ENCODE measurements at places on chromosomes 6 and 20.

GRCh38 chr6:87180105-87180728, 24.9 kb downstream of the ZNF292 start:
- no peak for DNase-seq

DNA sequence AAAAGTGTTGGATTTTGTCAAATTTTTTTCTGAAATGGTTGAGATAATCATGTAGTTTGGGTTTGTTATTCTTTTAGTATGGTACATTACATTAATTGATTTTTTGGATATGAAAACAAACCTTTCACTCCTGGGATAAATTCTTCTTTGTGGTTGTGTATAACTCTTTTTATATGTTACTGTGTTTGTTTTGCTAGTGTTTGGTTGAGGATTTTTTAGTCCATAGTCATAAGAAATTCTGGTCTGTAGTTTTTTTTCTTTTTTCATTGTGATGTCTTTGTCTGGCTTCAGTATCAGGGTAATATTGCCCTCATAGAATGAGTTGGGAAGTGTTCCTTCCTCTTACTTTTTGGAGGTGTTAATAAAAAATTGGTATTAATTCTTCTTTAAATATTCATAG, 122.2 kb upstream of the ATXN1 start:
- no peak for DNase-seq

DNA sequence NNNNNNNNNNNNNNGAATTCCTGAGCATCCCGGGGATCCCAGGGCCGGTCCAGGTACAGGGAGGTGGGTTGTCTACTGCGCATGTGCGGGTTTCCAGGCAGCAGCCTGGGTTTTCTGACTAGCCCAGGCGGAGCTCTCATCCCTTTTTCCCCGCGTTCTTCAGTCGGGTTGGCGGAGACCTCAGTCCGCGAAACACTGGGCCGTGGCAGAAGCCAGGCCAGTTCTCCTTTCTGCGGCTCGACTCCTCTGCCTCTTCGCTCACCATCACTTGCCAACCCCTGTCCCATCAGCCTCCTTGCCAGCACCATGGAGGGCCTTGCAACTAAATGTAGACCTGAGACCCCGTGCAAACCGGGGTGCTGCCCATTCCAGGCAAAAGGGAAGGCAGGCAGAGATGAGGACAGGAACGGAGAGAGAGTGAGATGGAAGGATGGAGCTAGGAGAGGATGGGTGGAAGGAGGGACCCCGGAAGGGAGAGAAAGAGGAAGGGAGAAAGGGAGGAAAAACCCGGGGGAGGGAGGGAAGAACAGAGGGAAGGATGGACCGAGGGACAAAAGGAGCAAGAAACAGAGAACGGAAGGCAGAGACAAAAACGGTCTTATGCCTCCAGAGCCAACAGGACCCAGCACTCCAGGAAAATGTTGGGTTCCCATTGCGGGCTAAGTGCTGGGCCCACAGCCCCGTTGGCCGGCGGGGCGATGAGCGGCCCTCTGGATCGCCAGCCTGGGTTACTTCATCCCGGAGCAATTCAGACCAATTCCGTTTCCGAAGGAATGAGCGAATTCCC, 445.4 kb upstream of the DEFB115 start:
- DNase-seq, result no peak

- DNase-seq, result peak; percentile 21
These were observed 27.7 kb downstream of the TFEB start for GRCh38 chr6:41707565-41708200.

- DNase-seq, result no peak
These were observed 92.1 kb downstream of the POPDC3 start for GRCh38 chr6:105087571-105088211.

GRCh38 chr6:36139991-36140710, 9.8 kb downstream of the MAPK13 start:
- DNase-seq, result no peak

DNA sequence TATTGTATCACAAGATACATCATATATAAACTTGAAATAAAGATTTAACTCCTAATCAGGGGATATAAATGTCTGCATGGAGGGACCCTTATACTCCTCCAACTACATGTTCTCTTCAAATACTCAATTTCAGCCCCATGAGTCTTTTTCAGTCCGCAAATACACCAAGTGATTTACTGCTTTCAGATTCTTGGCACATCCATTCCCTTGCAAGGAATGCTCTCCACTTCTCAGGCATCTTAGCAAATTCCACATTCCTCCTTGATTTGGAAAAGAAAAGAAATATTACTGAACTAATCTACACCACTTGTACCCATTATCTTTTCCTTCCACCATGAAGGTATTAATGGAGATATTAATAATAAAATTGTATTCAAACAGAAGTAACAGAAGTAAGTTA, 999.4 kb upstream of the GJE1 start:
- no peak for DNase-seq

GRCh38 chr6:117397536-117398227, 28.1 kb downstream of the ROS1 start:
- DNase-seq, result no peak

- no peak for DNase-seq
These were observed 90.4 kb downstream of the YTHDF1 start for GRCh38 chr20:63125581-63125837.

DNA sequence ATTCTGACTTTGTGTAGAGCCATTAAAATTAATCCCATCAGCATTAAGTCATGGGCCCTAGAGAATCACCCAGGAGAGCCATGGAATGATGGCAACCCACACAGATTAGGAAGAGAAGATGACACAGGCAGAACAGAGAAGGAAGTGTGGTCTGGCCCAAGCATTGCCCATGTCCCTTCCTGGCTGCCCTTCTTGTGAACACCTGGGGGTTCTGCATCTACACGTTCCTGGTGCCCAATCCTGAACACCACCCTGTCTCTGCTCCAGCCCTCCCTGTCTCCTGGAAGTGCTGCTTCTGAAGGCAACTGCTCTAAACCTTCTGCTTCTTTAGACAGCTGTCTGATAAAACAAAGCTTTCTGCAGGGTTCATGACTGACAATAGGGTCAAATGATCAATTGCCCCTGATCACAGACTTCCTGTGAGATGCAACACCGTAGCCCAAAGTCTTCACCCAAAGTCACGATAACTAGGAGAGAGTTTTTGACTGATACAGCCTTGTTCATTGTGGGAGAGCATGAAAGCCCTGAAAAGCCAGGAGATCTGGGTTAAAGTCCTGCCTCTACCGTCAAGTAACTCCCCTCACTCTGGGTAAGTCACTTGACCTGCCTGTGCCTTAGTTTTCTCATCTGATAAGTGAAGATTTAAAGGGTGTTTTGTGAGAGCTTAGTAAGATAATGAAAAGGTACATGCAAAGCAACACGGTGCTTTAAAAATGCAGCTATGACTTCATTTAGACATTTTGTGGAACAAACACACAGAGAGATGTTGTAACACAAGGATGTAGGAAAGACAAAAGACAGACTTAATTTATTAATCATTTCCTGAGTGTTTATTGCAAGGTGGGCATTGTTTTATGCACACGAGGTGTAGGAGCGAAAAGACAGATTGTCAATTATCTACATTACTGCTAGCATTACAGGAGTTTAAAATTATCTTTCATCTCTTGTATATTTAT, 291.2 kb upstream of the STXBP5 start:
- no peak for DNase-seq

DNA sequence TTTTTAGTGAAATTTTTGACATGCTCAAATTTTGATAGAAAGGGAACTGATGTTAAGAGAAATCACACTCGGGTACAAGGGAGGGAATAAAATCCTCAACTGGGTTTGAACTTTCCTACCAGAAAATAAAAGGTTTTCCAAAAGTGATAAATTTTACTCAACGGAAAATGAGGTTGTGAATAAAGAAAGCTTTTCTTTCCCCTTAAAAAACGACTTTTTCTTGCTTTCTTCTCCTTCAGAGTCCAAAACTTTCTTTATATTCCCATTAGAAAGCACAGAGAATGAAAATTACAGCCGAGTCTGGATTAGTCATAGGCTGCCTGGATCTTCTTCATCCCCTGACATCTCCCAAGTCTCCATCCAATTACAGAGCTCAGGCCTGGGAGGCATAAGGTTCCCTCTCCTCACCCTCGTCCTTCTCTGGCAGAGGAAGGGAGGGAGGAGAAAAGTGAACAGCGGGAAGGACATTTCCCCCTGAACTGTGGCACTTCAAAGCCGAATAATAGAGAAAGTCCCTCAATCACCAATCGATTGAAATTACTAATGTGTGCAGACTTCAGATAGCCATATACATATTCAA, 28.1 kb upstream of the QKI start:
- no peak for DNase-seq

DNA sequence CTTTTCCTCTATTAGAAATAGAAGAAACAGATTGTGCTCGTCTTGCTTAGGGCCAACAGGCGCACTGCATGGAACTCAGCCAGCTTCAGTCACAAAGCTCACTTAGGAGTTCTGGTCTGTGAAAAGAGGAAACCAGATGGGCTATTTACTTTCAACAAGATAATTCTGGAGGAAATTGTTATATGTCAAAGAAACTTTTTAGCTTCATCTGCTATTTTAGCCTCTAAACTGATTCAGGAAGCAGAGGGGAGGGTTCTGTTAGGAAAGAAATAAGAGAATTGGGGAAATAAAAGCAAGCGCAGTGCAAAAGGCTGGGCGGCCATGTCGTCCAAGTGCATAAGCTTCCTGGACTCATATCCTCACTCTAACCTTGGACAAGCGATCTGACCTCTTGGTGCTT, 21.3 kb downstream of the PRKN start:
- DNase-seq, result no peak

GRCh38 chr6:157764178-157765068, 58.6 kb upstream of the SNX9 start:
- DNase-seq, result peak; percentile 72

DNA sequence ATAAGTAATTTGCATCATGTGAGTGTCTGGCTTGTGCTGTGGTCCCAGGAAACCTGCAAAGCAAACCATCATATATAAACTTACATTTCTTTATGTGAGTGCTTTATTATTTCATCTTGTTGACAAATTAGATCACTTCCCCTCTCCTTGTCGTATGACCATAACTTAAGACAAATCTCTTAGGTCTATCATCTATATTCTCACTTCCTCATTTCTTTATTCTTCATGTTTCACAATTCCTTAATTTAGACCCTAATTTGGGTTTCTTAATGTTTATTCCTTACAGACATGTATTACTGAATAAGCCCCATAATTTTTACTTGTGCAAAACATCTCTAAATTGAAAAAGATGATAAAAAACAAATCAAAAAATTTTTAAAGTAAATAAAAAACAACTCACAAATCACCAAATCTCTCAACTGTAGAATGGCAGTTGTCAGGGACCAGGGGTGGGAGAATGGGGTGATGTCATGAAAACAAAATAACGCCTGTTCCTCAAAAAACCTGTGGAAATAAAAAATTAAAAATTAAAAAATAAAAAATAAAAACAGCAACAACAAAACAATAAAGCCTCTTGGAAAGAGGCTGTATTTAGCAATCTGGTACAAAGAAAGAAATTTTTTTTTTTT, 49.5 kb upstream of the FBXO30 start:
- DNase-seq, result no peak

DNA sequence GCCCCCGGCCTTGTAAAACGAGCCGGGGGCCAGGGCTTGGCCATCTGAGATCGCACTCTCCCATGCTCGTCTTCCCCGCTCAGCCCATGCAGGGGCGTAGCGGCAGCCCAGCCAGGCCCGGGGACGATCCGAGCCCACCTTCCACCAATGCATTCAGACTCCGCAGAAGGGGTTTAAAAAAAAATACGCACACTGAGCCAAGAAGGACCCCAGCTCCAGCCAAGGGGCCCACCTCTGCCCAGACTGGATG, 320 bp downstream of the GSTA4 start:
- no peak for DNase-seq

DNA sequence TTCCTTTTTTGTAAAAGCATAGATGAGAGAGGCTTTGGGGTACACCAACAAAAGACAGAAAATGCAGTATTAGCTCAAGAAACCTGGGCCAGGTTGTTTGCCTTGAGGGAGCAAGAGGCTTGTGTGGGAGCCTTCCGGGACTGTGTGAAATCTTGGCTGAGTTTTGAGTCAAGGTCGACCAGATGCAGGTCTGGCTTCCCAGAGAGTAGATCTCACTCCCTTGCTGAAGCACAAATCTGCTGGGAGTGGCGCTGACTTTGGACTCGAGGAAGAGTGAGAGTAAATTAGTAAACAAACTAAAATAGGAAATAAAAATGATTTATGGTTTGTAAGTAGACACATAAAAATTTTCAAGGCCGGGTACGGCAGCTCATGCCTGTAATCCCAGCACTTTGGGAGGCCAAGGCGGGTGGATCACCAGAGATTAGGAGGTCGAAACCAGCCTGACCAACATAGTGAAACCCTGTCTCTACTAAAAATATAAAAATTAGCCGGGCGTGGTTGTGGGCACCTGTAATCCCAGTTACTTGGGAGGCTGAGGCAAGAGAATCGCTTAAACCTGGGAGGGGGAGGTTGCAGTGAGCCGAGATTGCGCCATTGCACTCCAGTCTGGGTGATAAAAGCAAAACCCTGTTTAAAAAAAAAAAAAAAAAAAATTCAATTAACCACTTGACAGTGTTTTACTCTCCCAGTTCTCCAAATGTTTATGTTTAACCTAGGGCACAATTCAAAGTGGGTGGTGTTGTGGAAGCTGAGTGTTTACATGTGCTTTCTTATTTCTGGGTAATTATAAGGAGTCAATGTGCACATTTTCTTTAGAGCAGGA, 27.7 kb upstream of the EDN1 start:
- DNase-seq, result no peak

DNA sequence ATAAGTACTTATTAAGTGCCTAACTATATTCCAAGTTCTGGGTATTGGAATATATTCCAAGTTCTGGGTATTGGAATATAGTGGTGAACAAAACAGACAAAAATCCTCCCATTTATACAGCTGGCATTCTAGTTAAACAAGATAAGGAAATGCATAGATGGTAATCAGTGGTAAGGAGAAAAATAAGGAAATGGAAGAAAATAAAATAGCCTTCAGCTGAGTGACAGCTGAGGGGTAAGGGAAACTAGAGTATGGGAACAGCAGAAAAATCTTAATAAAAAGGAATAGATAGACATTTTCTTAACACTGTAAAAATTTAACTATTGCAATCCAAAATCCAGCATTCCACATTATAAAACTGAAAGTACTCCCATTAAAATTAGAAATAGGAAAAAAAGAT, 17.2 kb upstream of the WFDC10A start:
- no peak for DNase-seq

DNA sequence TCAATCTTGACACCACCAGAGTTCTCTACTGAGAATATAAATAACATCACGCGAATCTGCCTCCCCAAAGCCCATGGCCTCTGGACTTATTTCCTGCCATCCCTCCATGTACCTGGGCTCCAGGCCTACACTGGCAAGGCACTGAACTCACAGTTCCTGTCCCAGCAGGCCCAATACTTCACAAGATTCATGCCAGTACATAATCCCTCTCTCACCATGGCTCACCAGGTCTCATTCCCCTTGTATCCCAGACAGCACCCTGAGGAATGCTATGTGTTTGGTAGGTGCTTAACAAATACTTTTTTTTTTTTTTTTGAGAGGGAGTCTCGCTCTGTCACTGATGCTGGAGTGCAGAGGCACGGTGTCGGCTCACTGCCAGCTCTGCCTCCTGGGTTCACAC, 1.9 kb downstream of the KIF16B start:
- no peak for DNase-seq

All from stimulated activated CD4-positive, alpha-beta T cell treated with anti-CD3 and anti-CD28 coated beads, Interleukin-4, amount 100 ng/mL, for 4 hours (primary cell).